NCI-H2107 (cell line): ENCODE measurements at places on chromosomes 7 and 10.

GRCh38 chr10:84214046-84214572, 11.2 kb downstream of the LRIT2 start:
- no peak for DNase-seq

- no peak for DNase-seq
Observed at GRCh38 chr10:7756360-7756992, 31.3 kb downstream of the KIN start.

DNA sequence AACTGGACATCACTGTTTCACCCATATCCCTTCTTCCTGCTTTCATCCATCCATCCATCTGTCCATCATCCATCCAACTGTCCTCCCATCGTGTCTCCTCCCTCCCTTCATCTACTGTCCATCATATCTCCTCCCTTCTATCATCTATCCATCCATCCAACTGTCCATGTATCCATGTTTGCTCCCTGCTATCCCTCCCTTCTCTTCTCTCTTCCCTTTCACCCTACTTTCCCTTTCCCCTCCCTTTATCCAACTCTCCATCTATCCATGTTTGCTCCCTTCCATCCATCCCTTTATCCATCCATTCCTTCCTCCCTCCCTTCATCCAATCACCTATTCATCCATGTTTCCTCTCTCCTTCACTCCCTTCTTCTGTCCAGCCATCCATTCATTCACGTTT, 92.6 kb upstream of the CTBP2 start:
- no peak for DNase-seq

- DNase-seq, result no peak
Observed at GRCh38 chr10:43594944-43595589, 11.2 kb upstream of the ZNF485 start.

GRCh38 chr10:22325272-22326144, 4.6 kb downstream of the BMI1 start:
- peak; percentile 3 for DNase-seq

- no peak for DNase-seq
Observed at GRCh38 chr7:109190766-109191398, 621.2 kb downstream of the DNAJB9 start.

GRCh38 chr10:70619271-70620019, 16.9 kb upstream of the PRF1 start:
- no peak for DNase-seq

DNA sequence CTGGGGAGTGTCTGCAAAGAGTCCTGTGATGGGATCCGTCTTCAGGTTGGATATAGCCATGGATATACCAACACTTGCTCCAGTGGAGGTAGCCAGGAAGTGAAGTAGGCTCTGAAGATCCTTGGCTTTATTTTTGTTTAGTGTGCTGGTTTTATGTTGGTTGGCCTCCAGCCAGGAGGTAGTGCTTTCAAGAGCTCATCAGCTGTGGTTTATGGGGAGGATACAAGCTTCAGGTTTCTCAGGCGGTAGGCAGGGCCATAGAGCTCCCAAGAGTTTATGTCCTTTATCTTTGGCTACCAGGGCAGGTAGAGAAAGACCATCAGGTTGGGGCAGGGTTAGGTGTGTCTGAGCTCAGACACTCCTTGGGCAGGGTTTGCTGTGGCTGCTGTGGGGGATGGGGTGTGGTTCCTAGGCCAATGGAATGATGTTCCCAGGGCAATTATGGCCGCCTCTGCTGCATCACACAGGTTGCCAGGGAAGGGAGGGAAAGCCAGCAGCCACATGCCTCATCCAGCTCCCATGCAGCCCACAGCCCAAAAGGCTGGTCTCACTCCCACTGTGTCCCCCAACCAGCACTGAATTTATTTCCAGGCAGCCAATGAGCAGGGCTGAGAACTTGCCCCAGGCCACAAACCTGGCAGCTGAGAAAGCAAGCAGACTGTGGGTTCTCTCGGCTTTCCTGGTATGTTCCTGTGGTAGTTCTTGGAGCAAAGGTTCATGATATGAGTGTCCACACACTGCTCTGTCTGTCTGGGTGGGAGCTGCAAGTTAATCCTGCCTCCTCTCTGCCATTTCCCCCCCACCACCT, 67.0 kb upstream of the PRLHR start:
- DNase-seq, result no peak

GRCh38 chr10:22988581-22989360, 60.9 kb downstream of the ARMC3 start:
- DNase-seq, result peak; percentile 39

- DNase-seq, result peak; percentile 65
Observed at GRCh38 chr7:94655848-94656657, at the start of gene SGCE. SGCE (minus strand) TSS chr7:94656133; CDS start chr7:94656098, 35 bp downstream.

DNA sequence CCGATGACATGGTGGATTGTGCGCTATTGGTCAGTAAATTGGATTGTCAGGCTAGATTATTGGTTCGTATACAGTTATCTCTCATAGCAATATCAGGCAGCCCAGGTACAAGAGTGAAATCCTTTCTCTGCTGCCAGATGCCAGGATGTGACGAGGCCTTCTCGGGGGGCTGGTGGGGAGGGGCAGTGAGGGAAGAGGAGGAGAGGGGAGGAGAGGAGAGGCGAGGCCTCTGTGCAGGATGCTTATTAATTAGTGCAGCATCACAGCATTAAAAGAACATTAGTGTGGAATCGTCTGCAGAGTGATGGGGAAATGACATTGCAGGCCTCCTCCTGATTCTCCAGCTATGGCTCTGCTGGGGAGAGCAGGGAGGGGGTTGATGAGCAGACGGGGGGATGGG, 30.5 kb upstream of the SLF2 start:
- DNase-seq, result no peak

- no peak for DNase-seq
Observed at GRCh38 chr10:64086083-64086767, 565.0 kb downstream of the REEP3 start.

GRCh38 chr7:142788303-142789289, 17.8 kb downstream of the PRSS2 start:
- no peak for DNase-seq

DNA sequence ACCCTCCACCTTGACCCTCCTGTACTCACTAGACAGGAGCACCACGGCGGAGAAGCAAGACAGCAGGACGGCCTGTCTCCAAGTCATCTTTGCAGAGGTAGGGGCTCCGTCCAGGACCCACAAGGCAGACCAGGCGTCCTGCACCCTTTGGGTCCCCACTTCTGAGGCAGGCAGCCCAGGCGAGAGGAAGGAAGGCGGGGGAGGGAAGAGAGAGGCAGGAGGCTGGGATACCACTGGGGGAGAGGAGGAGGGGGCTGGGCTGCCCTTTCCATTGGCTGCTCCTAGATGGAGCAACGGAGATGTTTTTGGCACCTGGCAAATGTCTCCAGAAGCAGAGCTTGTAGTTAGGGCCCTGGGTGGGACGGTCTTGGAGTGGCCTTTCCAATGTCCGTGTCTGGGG, at the start of gene UCMA:
UCMA (minus strand) TSS at position 203 of the 400 bp plus-strand sequence; CDS start at position 87, 116 bp downstream.
- no peak for DNase-seq

- no peak for DNase-seq
Observed at GRCh38 chr7:104536956-104537355, 208.6 kb downstream of the LHFPL3 start.

DNA sequence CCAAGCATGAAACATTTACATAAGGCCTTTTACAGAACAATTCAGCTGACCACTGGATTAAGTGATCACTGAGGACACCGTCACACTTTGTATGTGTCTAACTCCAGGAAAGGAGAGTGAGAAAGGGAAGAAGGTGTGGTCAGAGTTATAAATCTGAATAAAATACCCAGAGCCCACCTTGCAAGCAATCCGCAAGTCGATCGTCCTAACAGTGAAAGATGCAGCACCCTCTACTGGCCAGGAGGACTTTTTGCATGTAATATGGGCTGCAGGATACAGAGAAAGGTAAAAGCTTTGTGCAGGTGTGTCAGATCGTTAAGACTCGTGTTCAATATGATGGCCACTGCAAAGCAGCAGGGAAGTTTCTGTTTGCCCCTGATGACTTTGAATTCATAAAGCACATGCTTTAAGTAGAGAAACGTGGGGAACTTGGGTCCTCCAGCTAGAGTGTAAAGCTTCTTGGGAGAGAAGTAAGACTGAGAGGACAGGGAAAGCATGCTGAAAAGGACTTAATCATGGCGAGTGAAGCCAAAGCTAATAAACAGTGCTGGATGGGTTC, 68.5 kb upstream of the BMPER start:
- no peak for DNase-seq

DNA sequence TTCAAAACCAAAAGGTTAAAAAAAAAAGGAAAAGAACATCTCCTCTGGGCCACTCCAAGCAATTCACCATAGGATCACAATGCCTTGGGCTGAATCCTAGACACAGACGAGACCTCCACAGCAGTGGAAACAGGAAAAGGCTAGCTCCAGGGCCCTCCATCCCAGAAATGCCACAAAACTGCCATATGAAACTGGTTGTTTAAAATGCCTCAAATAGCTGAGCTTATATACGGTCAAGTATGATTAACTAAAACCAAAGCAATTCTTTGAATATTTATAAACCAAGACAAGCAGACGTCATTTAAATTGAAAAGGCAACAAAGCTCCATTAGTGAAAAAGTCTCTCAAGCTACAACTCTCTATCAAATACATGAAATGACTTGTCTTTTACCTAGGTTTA, 63.1 kb downstream of the DOCK4 start:
- DNase-seq, result no peak

GRCh38 chr7:2231992-2232765, 566 bp downstream of the MAD1L1 start:
- DNase-seq, result no peak

DNA sequence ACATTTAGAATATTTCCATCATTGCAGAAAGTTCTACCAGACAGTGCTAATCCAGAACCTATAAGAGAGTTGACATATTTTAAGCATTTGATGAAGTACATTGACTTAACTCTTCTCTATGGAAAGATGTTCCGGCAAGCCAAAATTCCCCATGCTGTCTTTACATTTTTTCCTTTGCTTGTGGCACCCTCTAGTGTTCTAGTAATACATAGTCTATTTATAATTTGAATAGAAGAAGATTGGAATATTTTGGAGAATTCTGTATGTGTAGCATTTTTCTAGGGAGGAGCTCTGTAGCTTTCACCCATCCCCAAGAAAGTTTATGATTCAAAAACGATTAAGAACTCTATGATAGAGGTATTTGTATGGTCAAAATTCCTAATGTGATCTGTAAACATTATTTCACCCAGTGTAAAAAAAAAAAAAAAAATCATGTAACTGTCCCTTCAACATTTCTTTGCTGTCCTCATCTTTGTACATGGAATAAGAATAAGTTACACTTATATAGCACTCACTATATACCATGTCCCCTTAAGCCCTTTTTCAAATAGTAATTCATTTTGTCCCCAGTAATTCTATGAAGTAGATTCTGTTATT, 33.2 kb downstream of the NRF1 start:
- no peak for DNase-seq

- DNase-seq, result no peak
Observed at GRCh38 chr10:11373717-11374171, 237.7 kb downstream of the USP6NL start.

DNA sequence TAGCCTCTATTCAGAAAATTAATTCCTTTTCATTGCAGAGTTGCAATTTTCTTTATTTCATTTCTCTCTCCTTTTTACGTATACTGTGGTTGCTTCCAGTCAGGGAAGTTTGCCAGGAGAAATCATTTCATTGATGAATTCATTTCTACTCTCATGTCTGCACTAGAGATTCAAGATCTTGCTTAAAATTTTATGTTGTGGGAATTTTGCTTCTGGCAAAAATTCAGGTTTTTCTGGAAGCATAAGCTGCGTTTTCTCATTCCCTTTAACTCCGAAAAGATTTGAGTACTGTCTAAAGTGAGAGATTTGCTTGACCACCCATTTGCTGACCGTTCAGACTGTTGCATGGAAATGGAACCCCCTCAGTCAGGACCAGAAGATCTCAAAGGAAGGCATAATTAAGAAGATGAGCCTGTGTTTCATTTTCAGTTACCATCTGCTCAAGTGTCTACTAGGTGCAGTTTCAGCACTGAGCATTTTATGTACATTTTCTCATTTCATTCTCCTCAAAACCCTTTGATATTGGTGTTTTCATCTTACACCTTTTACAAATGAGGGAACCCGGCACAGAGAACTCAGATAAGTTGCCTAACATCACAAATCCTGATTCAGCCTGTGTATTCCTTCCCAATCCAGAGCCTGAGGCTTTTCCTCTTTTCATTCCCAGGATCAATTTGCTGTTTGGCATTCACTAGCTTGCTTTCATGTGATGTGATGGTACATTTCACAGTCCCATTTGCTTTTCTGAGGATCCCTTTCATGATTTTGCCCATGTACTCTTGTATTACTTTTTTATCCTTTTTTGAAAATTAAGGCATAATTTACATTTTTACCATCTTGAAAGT, 3.9 kb downstream of the PTPRZ1 start:
- no peak for DNase-seq

DNA sequence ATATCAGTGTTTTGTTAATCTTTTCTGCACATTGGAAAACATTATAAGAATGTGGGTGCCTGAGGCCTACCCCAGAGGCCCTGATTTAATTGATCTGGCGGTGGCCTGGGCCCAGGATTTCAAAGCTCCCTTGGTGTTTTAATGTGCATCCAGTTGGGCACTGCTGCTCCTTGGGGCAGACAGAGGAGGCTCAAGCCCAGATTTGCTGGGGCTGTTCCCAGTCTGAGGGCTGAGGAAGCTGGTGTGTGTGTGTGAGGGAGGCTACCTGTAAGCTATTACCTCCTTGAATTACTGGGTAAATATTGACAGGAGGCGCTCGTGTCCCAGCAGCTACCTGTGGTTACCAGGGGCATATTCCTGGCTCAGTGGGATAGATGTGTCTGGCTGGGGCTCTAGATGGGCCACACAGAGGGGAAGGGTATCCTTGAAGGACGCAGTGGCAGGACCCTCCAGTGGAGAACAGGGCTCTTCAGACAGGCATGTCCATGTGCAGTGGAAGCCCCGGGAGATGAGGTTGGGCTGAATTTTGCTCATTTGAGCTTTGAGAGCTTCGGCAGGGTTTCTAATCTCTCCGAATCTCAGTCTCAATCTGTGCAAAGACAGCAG, 975.4 kb upstream of the ZNF722 start:
- no peak for DNase-seq

DNA sequence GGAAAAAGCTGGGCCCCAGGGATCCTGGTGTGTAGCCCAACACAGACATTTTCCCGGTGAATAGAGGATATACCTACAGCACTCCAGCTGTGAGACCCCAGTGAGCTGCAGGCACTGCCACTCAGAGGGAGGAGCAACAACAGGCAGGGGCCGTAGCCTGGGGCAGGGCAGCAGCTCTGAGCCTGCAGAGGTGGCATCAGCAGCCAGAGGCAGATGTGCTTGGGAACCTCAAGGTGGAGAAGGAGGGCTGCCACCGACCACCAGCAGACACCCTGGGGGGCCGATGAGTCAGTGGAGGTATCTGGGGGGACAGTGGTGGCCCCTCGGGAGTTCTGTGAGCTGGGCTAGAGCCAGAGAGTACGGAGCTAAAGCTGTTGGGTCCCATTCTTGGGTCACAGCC, 110.2 kb upstream of the GDF10 start:
- no peak for DNase-seq

DNA sequence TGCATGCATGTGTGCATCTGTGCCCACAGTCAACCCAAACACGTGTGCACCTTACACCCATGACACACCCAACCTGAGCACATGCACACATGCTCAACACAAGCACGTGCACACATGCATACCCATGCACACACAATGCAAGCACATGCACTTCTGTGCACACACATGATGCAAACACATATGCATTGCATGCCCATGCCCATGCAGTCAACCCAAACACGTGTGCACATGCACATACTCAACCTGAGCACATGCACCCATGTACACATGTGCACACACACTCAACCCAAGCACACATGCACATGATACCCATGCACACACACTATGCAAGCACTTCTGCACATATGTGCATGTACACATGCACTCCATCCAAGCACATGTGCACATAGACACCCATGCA, 84.5 kb upstream of the FAM20C start:
- DNase-seq, result no peak

GRCh38 chr7:154919344-154920225, 83.3 kb downstream of the PAXIP1 start:
- DNase-seq, result no peak

GRCh38 chr10:49596836-49597235, 13.3 kb upstream of the SLC18A3 start:
- no peak for DNase-seq
